Activated effector memory CD4-positive, alpha-beta T cell treated with anti-CD3 and anti-CD28 coated beads, Interleukin-2, amount 50 U/mL, for 16 hours (primary cell): ENCODE measurements at places on chromosomes 4 and X.

DNA sequence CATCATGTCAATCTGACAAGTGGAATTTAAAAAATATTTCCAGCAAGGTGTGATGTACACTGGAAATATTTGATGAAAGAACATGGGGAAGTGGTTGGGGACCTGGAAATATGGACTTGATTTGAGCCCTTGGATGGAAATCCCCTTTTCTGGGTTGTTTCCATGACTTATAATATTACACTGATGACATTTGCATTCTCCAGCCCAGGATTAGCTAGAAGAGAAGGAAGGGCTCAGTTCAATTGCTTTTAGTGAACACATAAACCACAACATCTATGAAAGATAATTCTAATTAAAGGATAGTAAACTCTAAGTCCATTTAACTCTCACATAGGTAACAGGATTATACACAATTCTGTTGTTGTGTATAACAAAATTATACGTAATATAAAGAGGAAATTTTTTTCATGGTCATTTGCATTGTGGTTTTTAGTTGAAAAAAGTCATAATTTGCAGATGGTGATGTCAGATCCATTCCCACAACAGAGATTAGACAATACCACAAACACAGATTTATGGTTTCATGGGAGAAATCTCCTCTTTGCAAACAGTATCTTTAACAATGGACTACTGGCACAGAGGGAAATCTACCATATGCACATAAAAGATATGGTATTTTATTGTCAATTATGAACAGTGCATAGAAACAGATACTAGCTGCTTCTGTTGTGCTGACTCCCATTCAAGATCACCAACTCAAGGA lies 126.5 kb downstream of the DKK2 start:
- DNase-seq = no peak

- no peak for DNase-seq
Measured at GRCh38 chrX:71321731-71322130, 20.2 kb downstream of the ITGB1BP2 start.

GRCh38 chr4:57369446-57369845 lies 259.3 kb upstream of the IGFBP7 start:
- DNase-seq = no peak

- DNase-seq = no peak
Measured at GRCh38 chr4:113979148-113979904, at the start of gene ARSJ. ARSJ (minus strand) TSS chr4:113979647; CDS start chr4:113978834, 813 bp downstream.

- DNase-seq = no peak
Measured at GRCh38 chrX:150844016-150844415, 54.5 kb downstream of the CD99L2 start.

DNA sequence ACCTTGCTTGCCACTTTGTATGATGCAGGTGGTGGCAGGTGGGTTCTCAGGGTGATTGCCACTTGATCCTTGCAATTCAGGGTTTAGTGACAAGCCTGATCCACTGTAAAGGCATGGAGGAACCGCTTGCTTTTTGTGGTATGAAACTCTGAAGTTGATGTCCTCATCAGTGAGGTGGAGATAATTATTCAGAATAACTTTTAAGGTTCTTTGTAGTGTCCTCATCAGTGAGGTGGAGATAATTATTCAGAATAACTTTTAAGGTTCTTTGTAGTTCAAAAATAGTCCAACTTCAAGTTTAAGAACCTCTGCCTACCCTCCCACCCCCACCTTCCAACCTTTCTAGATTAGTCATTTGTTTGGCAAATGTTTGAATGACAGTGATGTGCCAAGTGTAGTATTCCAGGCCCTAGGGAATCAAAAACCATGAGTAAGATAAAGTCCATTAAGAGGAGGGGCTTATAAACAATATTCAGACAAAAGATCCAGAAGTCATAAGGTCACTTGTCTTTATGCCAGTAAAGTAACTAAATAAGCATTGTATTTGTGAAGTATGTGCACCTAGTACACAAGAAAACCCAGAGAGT lies 51.2 kb downstream of the DCUN1D4 start:
- DNase-seq = no peak

- DNase-seq = no peak
Measured at GRCh38 chrX:123157586-123157985, 26.5 kb upstream of the GRIA3 start.

DNA sequence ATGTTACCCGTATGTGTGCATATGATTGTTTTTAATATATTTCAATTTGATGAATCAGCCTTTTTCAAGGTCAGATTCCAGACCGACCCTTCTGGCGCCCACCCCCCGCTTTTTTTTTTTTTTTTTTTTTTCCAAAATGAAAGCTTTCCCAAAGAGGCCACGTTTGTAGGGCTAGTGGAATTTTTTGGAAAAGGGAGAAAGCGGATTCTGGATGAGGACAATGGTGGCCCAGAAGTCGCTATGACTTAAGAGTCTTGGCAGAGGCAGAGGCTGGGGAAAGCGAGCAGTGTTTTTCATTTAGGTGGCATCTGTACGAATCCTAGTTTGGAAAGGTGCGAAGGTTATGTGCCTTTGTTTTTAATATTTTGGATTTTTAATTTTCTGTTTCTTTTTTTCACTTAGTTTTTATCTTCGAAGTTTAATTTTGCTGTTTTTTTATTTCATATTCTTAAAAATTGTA lies 14.6 kb downstream of the NDUFB11 start:
- no peak for DNase-seq

GRCh38 chr4:36011381-36011780 lies 232.9 kb downstream of the ARAP2 start:
- no peak for DNase-seq

- no peak for DNase-seq
Measured at GRCh38 chr4:100483796-100484195, 34.0 kb downstream of the EMCN start.

GRCh38 chr4:106690487-106690886 lies 321.9 kb upstream of the GIMD1 start:
- no peak for DNase-seq

DNA sequence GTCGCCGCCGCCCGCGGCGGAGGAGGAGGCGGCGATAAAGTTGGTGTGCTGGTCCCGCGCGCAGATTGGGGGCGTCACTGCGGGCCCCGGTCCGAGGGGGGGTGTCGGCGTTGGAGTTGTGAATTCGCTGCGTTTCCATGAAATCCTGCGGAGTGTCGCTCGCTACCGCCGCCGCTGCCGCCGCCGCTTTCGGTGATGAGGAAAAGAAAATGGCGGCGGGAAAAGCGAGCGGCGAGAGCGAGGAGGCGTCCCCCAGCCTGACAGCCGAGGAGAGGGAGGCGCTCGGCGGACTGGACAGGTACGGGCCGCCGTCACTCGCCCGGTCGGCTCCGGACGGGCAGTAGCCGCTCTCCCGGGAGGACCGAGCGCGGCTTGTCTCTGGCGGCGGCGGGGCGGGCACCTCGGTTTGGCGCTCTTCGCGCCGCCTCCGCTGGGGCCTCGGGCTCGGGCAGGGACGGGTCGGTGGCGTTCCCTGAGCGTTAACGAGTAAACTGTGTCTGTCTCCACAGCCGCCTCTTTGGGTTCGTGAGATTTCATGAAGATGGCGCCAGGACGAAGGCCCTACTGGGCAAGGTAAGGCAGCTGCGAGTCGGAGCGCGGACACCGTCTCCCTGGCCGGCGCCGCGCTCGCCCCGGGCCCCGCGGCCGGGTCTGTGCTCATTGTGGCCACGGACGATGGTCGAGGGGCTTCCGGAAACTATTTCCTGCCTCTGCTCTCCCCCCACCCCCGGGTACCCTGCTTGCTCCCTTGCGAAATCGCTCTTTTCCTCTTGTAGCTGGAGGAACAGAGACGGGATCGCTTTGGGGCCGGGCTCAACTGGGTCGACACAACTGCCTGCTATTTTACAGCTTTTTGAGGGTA lies 658 bp downstream of the KDM6A start:
- peak; percentile 79 for DNase-seq

DNA sequence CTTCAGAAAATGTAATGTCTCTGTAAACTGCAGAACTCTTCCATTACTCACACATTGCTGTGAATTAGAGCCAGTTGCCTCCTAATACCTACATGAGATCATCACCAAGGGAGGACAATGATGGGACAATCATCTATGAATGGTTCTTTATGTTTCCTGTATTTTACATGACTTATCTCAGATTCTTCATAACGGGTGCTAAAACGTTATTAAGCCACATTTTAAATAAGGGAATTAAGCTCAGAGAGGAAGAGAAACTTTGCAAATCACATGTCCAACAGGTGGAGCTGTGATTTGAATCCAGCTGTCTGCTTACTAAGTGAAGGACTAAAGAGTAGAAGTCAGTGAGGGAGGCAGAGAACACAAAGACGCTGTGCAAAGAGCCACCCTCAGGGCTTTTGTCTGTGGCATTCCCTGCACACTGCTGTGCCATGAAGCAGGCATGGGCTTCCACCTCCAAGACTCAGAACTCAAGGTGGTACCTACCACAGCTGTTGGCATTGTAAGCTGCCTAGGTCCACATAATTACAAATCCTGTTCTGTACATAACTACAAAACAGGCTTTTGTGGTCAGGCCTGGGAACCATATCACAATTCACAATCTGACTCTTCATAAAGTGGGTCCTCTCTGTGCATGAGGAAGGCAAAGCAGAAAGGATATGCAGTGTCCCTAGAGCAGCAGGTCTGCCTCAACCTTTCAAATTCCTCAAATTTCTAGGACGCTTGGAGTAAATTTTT lies 12.8 kb downstream of the TBC1D9 start:
- DNase-seq = no peak

DNA sequence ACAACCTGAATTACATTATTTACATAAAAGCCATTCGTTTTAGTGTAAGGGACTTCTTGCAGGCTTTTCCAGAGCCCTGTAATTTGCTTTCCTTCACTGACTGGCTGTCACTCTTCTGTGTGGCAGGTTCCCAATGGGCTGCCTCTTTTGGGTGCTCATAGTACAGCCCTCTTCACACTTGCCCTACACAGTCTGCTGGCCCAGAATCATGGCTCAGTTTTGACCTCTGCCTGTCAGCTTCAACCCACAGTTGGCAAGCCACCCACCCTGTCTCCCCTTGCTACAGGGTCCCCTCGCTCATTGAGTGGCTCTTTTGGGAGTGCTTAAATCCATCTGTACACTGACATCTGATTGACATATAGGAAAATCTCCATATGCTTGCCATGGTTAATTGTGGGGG lies 97.9 kb downstream of the GBA3 start:
- no peak for DNase-seq

GRCh38 chr4:78975865-78976264 lies 36.6 kb upstream of the PAQR3 start:
- no peak for DNase-seq

GRCh38 chr4:60396341-60397049 lies 803.6 kb upstream of the ADGRL3 start:
- no peak for DNase-seq

- no peak for DNase-seq
Measured at GRCh38 chr4:35534962-35535361, 709.4 kb downstream of the ARAP2 start.

DNA sequence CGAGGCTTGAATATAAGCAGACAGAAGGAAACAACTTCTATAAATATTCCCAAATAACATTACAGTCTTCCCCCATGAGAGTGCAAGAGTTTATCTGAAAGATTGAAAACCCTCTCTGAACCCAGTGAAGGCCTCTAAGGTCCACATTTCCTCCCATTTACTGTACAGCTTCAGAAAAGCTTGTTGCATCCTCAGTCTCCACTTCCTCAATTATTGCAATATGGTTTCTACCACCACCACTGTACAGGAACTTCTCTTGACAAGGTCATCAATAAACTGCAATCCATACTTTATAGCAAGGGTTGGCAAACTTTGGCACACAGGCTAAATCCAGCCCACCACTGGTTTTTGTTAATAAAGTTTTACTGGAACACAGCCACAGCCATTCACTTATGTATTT lies 239.0 kb downstream of the THOC2 start:
- no peak for DNase-seq

GRCh38 chrX:48590203-48591103 lies 6.8 kb upstream of the WDR13 start:
- DNase-seq = no peak

DNA sequence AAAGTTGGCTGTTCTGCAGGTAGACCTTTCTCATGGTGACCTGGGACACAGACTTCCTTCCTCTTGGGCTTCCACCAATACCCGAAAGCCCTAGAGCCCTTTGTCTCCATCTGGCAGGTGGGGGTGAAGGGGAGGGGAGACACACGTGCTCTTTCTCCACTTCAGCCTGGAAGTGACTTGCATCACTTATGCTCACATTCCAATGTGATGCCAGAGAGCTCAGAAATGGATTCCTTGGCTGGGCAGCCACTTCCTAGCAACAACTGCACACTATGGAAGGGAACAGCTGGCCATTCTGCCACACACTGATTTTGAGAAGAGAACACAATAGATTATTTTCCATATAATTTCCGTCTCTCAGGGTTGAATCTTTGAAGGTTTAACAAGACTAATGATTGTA lies 36.3 kb downstream of the C4orf51 start:
- DNase-seq = no peak

- no peak for DNase-seq
Measured at GRCh38 chr4:82223715-82224114, 150.1 kb downstream of the HNRNPD start.

GRCh38 chrX:47743504-47743903 lies 84.5 kb upstream of the UXT start:
- no peak for DNase-seq
